ENCODE measurements at places on chromosomes 2 and 18.
A peak's percentile ranks its signal among the peaks of the same experiment; 100 is the strongest.

GRCh38 chr18:23547846-23548245, 38.5 kb downstream of the NPC1 start:
- no peak for DNase-seq

GRCh38 chr18:6748241-6748640, 18.7 kb downstream of the ARHGAP28 start:
- DNase-seq = no peak

DNA sequence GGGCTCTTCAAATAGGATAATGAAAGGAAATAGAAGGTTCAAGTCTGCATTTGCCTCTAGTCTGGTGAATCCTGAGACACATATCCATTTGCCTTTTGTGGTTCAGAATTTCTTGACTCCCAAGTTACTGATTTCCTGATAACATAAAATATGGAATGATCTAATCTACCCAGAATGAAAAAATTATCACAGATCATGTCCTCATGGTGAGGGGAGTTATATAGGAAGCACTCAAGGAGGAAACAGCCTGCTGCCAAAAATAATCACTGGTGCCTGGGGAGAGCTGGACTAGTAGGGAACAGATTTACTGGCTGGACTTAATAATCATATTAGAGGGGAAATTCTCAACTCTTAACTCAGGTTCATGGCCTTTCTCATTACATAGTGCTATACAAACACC, 95.5 kb upstream of the STK17B start:
- DNase-seq = no peak

DNA sequence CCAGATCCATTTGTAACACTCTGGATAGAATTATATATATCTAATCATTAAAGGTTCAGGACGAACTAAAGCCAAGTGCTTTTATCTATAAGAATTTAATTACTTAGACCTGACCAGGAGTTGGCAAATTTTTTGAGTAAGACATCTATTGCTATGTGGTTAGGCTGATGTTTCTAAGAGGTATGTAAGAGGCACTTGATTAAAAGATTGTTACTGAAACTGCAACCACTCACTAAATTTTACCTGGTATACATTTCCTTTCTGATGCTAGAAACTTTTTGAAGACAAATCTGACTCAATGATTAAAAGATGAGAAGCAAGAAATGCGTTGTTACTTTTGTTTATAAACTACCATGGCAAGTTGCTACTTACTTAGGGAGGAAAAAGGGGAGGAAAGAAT, 76.7 kb upstream of the CHAC2 start:
- DNase-seq = no peak

- DNase-seq = peak; percentile 46
Measured at GRCh38 chr2:56465491-56465890, 281.7 kb downstream of the CCDC85A start.

GRCh38 chr2:203908797-203909185, 27.8 kb upstream of the ICOS start:
- DNase-seq = no peak

DNA sequence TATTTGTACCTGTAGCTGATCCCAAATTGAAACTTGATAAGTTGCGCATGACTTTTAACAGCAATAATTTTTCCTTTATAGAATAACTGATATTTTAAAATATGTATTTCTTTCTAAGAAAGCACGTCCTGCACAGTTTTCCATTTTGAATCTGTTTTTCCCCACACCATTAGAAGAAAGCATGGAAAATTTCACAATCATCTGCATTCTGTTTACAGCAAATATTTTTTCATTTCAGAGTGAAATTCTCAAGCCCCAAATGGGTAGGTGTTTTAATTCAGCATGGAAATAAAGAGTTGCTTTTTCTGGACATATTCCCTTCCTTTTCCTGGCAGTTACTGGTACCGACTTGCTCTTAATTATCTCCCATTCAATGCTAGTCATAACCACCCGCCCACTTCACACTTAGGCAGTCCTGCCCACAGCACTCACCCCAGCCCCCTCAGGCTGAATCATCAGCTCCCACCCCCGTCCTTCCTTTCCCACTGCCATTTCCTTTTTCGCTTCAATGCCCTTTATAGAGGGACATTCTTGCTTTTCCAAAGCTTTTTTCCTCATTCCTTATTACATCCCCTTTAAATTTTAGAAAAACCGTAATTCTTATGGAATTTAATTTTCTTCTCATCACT, 89.2 kb upstream of the GLS start:
- peak; percentile 80 for DNase-seq

DNA sequence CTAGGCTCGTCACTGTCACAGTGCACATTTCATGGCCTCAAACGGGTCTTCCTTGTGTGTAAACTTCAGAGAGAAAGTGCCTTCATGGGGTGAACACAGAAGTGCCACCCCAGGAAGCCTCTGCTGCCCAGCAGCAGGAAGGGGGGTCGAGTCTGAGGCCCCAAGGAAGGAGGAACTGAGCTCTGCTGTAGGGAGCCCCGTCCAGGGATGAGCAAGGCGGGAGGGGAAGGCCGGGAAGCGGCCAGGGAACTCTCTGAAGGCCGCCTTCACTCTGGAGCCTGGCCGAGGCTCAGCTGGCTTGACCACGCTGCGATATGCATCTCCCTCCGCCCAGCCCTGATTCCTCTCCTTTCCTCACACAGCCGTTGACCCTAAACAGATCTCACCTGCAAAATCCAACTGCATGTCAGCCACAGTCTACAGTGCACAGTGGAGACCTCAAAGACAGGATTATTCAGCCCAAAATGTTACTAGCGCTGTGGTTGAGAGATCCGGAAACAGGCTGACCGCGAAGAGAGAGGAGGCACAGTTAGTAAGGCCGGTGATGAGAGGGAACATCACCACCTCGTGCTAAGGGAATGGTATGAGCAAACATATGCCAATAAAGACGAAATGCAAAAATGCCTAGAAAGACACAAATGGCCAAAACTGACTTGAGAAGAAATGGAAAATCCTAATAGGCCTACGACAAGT, 34.2 kb upstream of the CTDP1 start:
- DNase-seq = no peak

DNA sequence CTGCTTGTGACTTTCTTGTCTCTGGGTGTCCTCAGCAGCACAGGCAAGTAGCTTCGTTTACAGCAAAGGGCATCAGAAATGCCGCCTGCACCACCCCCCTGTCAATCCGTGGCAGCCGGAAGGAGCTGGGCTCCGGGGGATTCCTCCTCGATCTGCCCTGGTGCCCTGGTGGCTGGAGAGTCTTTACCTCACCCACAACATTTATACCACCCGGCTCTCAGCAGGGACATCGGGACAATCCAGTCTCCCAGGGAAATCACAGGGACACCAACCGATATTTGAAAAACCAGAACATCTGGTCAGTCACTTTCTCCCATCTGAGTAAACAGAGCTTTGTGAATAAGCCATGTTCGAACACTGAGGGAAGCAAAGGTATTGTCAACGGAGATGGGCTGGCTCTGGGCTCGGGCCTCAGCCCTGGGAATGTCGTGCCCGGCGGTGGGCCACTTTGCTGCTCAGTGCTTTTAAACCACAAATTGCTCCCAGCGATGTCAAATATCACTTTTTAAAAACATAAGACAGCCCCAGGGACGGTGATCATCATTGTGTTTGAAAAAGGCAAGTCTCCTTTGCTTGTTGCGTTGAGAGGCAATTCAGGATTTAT, 210.0 kb upstream of the SALL3 start:
- DNase-seq = no peak

DNA sequence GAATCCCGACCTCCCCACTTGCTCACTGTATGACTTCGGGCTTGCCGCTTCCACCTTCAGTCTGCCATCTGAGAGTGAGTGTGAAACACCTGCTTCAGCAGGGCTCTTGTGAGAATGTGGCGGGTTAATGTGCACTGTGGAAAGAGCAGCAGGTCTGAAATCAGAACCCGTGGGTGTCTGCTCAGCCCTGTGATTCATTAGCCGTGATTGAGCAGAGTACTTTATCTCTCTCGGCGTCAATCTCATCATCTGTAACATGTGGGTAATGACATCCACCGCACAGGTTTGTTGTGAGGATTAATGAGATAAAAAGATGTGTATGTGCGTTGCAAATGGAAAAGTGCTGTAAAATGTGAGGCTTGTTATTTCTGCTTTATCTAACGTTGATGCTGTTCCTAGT, 128.6 kb downstream of the LRATD1 start:
- DNase-seq = no peak

DNA sequence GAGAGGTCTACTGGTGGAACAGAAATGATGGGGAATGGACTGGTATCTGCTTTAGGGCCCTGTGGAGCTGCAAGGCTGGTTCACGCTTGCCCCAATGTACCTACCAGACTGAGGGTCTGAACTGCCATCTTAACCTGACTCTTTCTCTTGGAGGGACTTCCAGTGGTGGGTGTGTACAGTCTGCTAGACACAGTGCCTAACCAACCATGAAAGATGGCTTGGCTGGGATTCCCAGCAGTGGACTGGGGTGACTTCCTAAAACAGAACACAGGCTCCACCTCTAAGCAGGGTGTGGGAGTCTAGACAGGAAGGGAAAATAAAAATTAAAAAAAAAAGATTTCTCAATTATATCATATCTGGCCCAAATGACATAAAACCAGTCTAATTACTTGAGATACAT, 25.5 kb upstream of the MYO3B start:
- DNase-seq = no peak

DNA sequence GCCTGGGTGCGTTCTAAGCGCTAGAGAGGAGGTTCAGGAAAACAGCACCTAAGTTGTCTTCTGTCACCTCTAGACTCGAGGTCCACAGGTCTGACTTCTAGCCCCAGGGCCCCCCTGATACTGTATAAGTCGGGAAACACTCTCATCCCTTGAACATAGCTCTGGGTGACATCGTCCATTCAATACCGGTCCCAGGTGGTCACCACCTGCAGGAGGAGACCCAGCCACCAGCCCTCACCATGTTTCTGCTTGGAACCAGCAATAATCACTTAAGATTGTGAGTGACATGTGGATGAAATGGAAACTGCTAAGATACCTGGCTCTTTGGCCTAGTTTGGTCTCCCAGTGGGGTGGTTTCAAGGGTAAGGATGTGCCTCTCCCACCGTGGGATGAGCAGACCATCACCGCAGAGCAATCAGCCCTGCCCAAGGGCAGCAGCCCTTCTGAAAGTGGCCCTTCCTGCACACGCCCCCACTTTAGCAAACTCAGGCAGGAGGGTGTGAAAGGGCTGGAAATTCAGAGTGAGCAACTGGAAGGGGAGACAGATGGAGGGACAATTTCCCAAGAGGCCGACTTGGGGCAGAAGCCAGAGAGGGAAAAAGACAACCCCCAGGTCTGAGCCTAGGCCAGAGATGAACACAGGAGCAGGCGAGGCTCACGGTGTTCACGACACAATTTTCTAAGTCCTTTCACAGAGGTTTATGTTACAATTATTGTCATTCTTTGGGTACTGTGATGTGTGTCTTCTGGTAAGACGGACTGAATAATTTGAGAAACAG, 95.2 kb downstream of the ZNF516 start:
- no peak for DNase-seq

DNA sequence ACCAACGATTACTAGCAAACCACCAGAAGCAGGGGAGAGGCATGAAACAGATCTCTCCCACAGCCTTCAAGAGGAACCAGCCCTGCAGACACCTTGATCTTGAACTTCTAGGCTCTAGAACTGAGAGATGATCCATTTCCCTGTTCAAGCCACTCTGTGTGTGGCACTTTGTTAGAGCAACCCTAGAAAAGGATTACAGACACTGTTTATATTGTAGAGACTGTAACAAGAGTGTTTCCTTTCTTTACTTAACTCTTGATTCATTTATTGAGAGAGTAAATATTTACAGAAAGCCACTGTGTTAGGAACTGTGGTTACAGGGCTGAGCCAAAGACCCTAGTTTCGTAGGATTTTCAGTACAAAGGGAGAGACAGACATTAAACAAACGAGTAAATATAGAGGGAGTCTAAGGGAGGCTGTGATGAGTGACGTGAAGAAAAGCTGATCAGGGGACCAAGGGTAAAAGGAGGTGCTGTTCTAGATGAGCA, 10.9 kb downstream of the CCDC68 start:
- peak; percentile 32 for DNase-seq

DNA sequence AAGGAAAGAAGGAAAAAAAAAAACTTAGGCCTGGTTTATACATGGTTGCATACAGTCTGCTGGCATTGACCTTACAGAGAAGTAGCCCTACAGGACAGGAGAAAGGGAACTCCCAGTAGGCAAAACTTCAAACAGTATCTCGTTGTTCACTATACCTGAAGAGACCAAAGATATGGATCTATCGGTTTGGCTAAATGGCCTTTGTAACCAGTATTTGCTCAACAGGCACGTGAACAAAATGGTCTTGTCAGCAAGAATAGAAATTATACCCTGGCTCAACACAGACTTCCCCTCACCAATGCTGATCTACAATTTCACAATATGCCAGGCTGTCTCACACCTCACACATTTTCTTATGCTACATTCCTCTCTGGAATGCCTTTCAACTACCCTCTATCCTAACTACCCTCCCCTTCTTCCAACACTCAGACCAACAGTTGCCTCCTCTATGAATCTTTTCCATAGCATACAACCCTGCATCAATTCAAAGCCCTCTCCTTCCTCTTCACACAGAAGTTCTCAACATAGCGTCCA, 13.7 kb downstream of the HYCC2 start:
- DNase-seq = no peak
